ENCODE measurements at places on chromosomes 1 and 21.

- no peak for DNase-seq
Observed at GRCh38 chr1:65729259-65729658, 63.4 kb upstream of the PDE4B start.

- DNase-seq: no peak
Observed at GRCh38 chr1:26607186-26607585, 77.6 kb downstream of the RPS6KA1 start.

DNA sequence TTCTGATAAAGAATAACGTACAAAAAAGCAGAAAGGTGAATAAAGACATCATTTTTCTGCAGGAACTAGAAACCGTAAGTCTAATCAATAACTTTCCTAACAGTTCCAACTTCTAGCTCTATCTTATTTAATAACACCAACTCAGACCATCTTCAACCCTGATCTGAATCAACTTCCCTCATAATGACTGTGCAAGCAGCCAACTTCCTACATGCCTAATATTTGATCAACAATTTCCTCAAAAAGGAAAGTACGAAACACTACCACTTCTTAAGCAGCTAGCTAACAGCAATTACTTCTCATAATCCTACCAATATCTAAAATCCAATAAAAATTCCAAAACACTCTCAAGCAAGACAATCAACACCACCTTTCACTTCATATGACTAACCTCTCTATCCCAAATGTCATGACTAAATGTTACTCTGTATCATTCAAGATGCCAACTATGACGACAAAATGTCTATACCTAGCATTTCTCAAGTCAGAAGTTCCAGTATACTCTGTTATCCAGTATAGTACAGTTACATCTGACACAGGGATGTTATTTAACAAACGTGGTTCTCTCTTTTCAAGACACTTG lies 1.7 kb downstream of the COP1 start:
- no peak for DNase-seq

GRCh38 chr21:25967181-25967900 lies 203.2 kb downstream of the APP start:
- no peak for DNase-seq

DNA sequence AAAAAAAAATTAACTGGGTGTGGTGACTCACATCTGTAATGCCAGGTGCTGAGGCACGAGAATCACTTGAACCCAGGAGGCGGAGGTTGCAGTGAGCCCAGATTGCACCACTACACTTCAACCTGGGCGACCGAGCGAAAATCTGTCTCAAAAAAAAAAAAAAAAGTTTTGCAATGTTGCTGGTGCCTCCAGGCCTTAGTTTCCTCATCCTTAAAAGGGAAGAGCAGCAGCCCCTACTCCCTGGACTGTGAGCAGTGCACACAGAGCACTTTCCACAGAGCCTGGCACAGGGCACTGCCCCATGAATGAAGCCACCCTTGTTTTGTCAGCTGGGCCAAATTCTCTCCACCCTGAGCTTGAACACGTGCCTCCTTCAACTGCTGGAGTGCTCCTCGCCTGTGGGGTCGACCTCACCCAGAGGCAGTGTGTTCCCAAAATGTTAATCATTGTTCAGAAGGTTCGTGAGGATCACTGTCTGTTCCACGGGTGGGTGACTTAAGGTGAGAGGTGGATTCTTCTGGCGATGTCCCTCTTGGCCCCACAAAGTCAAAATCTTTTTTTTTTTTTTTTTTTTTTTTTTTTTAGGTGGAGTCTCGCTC lies 152.1 kb upstream of the TMEM51 start:
- DNase-seq: no peak

- DNase-seq: no peak
Observed at GRCh38 chr1:168340781-168341482, 60.3 kb downstream of the TBX19 start.

- DNase-seq: no peak
Observed at GRCh38 chr1:224333939-224334786, 4.2 kb upstream of the NVL start.

GRCh38 chr21:27371975-27372331 lies 405.1 kb upstream of the ADAMTS5 start:
- DNase-seq: no peak
